Tibial nerve (tissue), 4 donors: ENCODE measurements at places on chromosomes 16 and 17. TPM values are rescaled to one million over a fixed set of nuclear protein-coding genes. Genes with fewer than 3 reads are reported as not detected.

DNA sequence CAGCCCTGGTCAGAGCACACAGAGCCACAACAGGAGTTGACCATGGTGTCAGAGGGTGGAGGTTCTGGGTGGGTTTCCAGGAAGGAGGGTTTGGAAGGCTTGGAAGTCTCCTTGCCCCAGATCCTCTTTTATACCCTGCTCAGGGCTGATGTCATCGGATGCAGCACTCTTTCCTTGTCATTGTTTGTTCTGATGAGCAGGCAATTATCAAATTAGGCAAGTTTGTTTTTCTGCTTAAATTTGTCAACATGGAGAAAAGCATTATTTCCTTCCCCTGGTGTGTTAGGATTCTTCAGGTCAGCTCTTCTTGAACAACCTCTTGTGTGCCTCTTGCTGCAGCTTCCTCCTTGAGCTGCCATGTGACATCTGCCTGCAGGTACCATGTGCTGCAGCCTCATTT is at the start of gene KRTAP4-4:
KRTAP4-4 (minus strand) TSS at position 101 of the 400 bp plus-strand sequence; CDS start at position 44, 57 bp downstream.
- DNase-seq: no peak
- no peaks in the 10 kb centered on the region for H3K27me3 ChIP-seq
- no peaks in the 10 kb centered on the region for H3K4me1 ChIP-seq
- H3K36me3 ChIP-seq: no peaks in the 10 kb centered on the region

DNA sequence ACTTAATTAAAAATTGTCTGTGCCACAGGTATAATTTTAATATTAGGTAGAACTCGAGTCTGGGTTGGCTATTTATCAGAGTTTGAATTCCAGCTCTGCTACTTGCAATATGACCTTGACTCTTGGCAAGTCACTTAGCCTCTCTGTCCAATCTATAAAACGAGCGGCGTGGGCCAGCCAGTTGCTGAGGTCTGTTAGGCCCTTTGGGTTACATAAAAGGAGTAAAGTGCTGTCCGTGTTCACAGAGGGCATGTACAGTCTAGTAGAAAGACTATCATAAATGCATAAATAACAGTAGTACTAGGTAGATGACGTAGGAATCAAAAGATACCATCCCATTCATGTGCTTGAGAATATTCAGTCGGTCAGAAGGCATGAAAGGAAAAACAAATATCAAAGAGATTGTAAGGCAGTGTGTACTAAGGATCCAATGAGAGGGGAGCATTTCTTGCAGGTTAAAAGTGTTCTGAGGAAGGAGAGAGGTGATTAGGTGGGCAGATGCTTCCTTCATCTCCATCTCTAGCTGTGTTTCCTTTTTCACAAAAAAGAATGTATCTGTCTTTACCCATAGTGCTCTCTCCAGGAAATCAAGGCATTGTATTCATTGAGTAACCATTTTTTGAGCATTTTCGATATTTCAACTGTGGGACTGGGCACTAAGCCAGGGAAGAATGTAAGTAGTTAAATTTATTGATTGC is 2.4 kb downstream of the TNRC6A start:
- no peaks in the 10 kb centered on the region for H3K4me1 ChIP-seq
- H3K4me3 ChIP-seq: no peak overlapping the region
- no peaks in the 10 kb centered on the region for H3K27me3 ChIP-seq
- H3K36me3 ChIP-seq: peaks cover 13% of the 10 kb centered on the region
- H3K27ac ChIP-seq: no peak overlapping the region

- no peak overlapping the region for H3K27ac ChIP-seq
- no peaks in the 10 kb centered on the region for H3K4me1 ChIP-seq
- no peak for DNase-seq
- H3K36me3 ChIP-seq: no peaks in the 10 kb centered on the region
Observed at GRCh38 chr16:81216706-81217105, 21.8 kb upstream of the BCO1 start.

Gene PLEKHH3
- 54.8 TPM for total RNA-seq

- no peak overlapping the region for H3K4me3 ChIP-seq
- H3K27ac ChIP-seq: no peak overlapping the region
- DNase-seq: no peak
- H3K27me3 ChIP-seq: peaks cover 12% of the 10 kb centered on the region
Observed at GRCh38 chr16:1932050-1933028, 10.7 kb downstream of the MSRB1 start.

DNA sequence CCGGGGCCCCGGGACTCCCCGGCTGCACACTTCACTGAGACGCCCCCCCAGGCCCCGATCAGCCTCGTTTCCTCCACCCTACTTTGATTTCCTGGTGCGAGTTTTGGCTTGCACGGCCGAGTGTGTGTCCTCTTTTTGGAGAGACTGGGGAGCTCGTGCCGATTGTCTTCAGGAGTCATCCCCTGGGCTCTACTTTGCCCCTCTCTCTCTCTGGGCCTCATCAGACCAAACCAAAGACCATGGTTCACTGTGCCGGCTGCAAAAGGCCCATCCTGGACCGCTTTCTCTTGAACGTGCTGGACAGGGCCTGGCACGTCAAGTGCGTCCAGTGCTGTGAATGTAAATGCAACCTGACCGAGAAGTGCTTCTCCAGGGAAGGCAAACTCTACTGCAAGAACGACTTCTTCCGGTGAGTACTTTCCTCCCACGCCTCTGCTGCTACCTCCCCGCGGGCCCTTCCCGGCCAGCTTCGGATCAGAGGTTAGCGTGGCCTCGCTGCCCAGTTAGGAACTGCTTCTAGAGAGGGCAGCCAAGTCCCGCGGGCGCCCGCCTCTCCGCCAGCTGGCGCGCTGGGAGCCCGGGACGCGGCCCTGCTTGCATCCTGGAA is 787 bp downstream of the LHX1 start:
- DNase-seq: no peak
- H3K27me3 ChIP-seq: peaks cover 4% of the 10 kb centered on the region
- peaks cover 59% of the 10 kb centered on the region for H3K4me1 ChIP-seq
- no peaks in the 10 kb centered on the region for H3K36me3 ChIP-seq
- no peak overlapping the region for H3K27ac ChIP-seq

- H3K36me3 ChIP-seq: no peaks in the 10 kb centered on the region
- H3K27ac ChIP-seq: no peak overlapping the region
- DNase-seq: no peak
- peaks cover 40% of the 10 kb centered on the region for H3K4me1 ChIP-seq
- H3K27me3 ChIP-seq: no peaks in the 10 kb centered on the region
Observed at GRCh38 chr17:56596691-56597494, 3.4 kb downstream of the NOG start.

- peaks cover 6% of the 10 kb centered on the region for H3K4me1 ChIP-seq
- no peak overlapping the region for H3K27ac ChIP-seq
- no peaks in the 10 kb centered on the region for H3K36me3 ChIP-seq
- no peak for DNase-seq
- no peaks in the 10 kb centered on the region for H3K27me3 ChIP-seq
- no peak overlapping the region for H3K4me3 ChIP-seq
Observed at GRCh38 chr16:55285586-55285985, 38.4 kb upstream of the IRX6 start.

Gene LHX1
- not detected for total RNA-seq
